ENCODE measurements at places on chromosomes 11 and 22. TPM values are rescaled to one million over a fixed set of nuclear protein-coding genes. Genes with fewer than 3 reads are reported as not detected.

DNA sequence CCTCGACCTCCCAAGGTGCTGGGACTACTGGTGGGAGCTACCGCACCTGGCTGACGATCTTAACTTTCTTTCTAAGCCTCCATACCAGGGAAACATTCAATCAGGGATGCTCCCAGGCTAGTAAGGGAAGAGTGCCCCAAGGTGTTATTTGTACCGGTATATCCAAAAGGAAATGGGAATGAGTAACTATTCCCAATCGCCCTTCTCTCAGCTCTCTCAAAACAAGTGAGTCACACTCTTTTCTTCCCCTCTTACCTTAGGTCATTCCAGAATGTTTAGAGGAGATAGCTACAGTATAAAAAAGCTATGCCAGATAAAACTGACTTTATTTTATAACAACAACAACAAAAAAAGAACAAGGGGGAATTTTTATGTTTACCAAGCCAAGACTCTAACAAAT lies 13.7 kb downstream of the DCDC1 start:
- no peak for DNase-seq

DNA sequence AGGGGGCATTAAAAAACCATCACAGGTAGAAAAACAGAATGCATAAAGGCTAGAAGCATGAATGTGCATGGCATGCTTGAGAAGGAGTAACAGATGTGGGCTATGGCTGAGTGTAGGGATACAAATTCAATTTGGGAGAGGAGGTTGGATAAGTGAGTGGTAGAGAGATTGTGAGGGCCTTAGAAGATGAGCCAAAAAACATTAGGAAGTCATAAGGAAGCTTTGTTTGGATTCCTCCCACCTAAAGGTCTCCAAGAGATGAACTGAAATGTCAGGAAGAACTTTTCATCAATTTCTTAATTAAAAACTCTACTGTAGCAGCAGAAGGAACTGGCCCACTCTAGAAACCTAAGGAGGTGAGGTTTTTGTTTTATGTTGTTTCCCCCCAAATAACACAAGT lies 41.2 kb upstream of the CSNK2A3 start:
- DNase-seq, result no peak

- no peak for DNase-seq
Observed at GRCh38 chr22:44550711-44551491, 52.9 kb upstream of the RTL6 start.

- no peak for DNase-seq
Observed at GRCh38 chr11:13101644-13102512, 92.8 kb downstream of the RASSF10 start.

- no peak for DNase-seq
Observed at GRCh38 chr11:10506008-10506370, 35.0 kb downstream of the RNF141 start.

RAB30 gene
- 8.4 TPM for polyA plus RNA-seq

DNA sequence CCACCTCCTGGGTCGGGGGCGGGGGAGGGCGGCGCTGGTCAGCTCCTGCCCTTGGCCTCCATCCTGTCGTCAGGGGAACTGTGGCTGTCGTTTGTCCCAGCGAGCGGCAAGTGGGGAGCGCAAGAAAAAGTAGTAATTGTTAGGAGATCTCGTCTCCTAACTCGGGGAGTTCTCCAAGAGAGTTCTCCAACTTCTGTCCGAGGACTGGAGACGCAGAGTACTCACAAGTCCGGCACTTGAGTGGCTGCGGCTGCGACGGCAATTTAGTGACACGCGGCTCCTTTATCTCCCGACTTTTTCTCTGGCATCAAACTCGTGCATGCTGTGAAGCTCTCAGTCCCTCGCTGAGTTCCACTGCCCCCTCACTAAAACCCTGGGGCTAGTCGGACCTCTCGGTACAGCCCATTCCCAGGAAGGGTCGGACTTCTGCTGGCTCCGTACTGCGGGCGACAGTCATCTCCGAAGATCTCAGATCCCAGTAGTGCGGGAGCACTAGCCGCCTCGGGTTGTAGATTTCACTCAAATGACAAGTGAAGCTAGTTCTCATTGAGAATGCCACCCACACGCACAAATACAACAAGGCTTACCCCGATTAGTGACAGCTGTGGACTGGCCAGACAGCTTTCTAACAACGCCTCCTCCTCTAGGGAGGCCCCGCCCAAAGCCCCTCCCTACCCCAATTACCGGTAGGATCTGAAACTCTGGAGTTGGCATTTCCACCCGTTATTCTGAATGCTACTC lies at the start of gene PGR:
TSS of gene PGR (minus strand) at position 611 of the 741 bp plus-strand sequence. CDS start 743 bp downstream, outside the sequence.
- DNase-seq, result no peak

GRCh38 chr22:35995348-35995747 lies 33.3 kb downstream of the RBFOX2 start:
- DNase-seq, result no peak

KRTAP5-9 gene
- 0.34 TPM for polyA plus RNA-seq

GRCh38 chr11:74282914-74283371 lies 28.5 kb downstream of the P4HA3 start:
- DNase-seq, result no peak

DNA sequence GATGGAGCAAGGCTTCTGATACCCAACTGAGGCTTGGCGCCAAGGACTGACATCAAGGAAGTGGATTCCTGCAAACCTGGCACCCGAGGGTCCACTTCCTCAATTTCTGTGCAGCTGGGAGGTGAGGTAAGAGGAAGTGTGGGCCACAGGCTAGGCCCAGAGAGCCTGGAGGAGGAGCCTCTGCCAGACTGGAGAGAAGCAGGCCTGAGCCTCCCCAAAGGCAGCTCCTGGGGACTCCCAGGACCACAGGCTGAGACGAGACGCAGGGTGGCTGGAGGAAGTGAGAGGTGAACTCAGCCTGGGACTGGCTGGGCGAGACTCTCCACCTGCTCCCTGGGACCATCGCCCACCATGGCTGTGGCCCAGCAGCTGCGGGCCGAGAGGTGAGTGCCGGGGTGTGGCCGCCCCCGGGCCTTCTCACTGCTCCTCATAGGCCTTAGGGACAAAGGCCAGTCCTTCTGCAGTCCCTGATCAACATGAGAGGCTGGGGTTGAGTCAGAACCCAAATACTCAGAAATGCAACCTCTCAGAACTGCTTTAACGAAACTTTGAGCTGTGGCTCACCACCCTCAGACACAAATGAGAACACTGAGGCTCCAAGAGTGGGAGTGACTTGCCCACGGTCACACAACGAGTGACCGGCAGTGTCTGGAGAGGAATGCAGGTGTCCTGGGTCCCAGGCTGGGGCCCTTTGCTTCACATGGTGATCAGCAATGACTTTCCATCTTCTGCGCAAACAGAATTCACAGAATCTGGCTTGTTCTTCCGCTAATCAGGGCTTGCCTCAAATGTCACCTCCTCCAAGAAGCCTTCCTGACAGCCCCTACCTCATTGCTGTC lies at the start of gene NCF4:
TSS of gene NCF4 (plus strand) at position 186 of the 839 bp plus-strand sequence. CDS start at position 352, 166 bp downstream.
- DNase-seq, result no peak

DNA sequence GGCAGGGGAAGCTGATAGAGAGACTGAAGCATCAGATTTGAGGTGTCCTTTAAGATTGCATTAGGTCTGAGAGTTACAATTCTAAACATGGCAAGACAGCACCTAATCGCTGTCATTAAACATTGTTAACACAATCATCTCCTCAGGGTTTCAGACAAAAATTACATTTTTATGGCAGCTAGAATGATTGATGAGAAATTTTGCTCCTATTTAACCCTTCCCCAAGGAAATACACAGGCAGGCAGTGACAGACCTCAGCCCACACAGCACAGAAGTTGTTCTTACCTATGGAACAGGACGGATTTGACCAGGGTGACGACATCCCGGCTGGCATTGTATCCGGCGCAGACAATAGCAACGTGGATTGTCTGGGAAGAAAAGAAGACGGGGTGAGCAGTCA lies 294.3 kb downstream of the LARGE1 start:
- no peak for DNase-seq

DNA sequence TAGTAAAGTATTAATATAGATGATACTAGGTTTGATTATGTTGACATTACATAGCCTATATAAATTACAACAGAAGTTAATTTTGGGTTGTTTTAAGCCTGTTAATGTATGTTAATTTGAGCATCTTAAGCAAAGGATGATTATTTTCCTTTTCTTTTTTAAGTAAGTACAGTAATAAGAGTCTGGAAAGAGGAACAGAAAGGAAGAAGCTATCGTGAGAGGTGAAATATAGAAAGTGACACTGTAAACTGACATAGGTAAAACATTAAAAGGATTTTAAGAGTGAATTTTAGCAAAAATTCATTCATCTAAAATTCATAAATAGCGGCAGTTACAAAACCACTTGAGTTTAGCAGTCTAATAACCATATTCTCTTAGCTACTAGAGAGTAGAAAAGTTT lies 45.5 kb downstream of the FAR1 start:
- DNase-seq, result no peak

DNA sequence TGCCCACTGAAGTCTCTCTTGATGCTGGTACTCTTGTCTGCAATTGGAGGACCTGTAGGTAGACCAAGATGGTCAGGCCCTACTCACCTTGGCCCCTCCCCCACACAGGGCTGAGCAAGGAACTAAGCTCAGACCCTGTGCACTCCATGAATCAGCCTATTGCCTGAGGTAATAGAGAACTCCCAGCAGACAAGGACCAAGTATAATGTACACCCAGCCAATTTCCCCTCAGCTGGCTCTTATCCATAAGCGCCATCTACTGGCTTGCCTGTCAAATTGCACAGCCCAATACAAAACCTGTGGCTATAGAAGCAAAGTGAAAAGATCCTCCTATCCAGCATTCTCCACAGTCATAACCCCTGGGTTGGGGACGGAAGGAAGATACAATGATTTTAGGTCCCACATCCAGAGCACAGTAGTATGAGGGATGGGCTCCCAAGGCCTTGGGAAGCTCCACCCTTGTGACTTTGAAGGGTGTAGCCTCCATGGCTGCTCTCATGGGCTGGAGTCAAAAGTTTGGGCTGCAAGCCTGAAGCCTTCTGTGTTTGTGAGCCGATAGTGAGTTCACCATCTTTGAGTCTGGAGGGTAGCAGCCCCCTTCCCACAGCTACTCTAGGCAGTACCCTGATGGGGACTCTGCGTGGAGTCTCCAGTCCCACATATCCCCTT lies 56.0 kb downstream of the GLYATL2 start:
- DNase-seq, result no peak

MYBPC3 gene
- 0.08 TPM for polyA plus RNA-seq

BLID gene
- not detected for polyA plus RNA-seq

- no peak for DNase-seq
Observed at GRCh38 chr11:68749229-68750123, 1.8 kb downstream of the TESMIN start.

- no peak for DNase-seq
Observed at GRCh38 chr11:74641905-74642304, 49.5 kb downstream of the POLD3 start.

DNA sequence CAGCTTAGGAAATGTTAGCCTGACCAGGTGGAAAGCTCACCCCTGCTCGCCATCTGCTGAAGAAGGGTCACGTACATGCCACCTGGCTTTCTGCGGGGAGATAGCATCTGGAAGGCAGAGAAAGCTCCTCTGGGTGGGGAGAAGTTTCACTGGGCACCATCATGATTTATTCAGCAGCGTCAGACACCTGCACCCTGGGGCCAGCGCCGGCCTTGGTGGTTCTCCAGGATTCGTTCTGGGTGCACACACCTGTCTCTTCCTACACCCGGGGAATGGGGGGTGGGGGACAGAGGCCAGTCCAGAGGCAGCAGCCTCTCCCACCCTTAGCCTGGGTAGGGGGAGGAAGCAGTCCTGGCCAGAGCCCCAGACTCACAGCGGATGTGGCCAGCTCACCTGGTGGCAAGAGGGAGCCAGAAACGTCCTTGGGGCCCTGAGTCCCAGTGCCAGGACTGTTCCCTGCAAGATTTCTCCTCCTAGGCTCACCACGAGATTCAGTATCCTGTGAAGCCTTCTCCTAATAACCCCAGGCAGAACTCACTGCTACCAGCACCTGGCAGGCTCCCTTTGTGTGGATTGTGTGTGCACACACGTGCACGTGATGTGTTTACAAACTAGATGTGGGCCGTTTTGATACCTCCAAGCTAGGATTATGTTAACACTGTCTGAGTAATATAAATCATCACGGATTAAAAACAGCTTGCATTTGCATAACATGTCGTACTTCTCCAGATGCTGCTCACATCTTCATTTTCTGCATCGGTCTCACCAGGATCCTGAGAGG lies 17.3 kb upstream of the RASD2 start:
- DNase-seq, result no peak

DNA sequence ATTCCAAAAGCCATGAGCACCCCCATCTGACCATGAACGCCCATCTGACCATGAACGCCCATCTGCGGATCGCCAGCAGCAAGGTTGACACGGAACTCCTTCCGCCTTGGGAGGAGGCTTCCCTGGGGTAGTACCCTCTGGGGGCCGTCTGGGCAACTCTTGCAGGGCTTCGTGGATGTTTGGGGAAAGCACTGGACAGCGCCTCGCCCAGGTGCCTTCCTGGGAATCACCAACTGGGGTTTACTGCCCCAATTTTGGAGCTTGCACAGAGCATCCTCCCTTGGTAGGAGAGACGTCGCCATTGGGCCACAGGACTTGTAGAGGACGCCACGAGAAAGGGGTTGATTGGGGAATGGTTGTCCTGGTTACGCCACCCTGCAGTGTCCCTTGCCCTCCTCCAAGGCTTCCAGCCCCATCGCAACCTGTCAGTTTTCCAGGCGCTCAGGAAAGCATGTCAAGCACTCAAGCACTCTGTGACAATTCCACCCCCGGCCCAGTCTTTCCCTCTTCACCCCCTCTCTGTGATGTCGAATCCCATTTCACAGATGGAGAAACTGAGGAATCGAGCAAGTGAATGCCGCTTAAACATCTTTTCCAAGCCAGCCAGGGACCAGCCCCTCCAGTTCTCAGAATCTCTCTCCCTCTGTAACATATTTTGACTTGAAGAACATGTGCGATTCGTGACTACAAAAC lies 914 bp upstream of the PRDM11 start:
- no peak for DNase-seq

FAM111B gene
- 12.7 TPM for polyA plus RNA-seq

- DNase-seq, result no peak
Observed at GRCh38 chr11:66112041-66112491, 42.0 kb downstream of the PACS1 start.

DNA sequence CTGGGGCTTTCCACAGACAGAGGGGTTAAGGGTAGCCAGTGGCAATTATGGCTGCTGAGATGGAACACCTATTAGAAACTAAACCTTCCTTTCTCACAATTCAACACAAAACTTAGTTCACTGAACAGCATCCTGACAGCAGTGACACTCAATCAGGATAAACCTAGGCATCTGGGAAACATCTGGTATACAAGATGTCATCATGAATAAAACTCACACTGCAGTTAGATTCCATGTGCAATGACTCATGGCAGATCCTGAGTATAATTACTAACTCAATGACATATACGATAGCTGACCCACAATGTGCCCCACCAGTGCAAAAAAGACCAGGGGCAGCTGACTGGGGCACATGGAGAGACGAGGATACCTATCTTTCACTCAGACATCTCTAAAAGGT lies 17.7 kb downstream of the RBFOX2 start:
- no peak for DNase-seq

CALCA gene
- polyA plus RNA-seq, result 9.8 TPM

DNA sequence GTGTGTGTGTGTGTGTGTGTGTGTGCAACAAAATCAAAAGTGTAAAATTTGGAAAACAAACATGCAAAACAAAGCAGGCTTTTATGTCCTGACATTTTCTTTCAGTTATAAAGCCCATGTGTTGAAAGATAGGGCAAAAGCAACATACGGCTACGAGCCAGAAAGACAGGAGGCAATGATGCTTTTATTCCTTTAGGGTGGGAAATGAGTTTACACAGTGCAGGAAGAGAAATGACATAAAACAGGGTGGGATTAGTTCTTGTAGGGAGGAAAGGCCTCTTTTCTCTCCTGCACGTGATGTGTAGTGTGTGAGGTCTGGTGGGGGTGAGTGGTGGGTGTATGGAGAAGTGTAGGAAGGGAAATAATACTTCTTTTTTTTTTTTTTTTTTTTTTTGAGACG lies 29.4 kb downstream of the IL18 start:
- no peak for DNase-seq

Data from left renal cortex interstitium (tissue), 4 donors.